GM12891 (cell line): ENCODE measurements at places on chromosomes 7 and 10.

- DNase-seq: no peak
Measured at GRCh38 chr10:98254234-98254974, 13.6 kb downstream of the LOXL4 start.

GRCh38 chr7:93890464-93891068, at the start of gene TFPI2:
TFPI2 (minus strand) TSS chr7:93890753; CDS start chr7:93890678, 75 bp downstream.
- no peak for DNase-seq

GRCh38 chr7:37201003-37201875, 247.4 kb downstream of the ELMO1 start:
- peak; percentile 35 for DNase-seq

- DNase-seq: no peak
Measured at GRCh38 chr7:41475801-41476459, 227.0 kb downstream of the INHBA start.

DNA sequence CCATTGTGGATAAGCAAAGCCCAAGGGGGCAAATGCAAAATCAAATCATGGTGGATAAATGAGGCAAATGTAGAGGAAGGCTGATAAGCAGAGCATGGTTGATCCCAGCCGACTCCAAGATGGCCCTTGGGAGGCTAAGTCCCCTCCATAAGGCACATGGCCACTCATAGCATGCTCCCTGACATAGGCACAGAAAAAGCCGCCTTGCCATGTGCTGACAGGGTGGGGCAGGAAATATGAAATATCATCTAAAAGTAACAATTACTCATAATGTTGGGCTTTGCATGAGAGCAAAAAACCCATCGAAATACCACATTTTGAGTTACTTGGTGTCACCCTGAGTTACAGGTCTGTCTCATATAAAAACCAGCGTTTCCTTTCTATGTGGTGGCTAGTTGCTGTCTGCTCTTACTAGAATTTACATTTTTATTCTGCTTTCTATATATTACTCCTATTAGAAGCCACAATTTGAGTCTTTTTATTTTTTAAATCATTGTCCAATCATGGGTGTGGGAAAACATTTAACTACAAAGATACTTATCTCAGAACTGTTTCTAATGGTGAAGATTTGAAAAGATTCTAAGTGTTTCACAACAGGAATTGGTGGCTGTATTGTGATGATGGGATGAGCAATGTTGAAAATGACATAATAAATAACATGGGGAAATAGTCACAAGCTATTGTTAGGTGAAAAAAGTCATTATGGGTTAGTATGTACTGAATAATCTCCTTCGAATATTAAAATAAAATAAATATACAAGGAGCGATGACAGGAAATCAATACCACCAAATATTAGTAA, 102.7 kb downstream of the CUBN start:
- no peak for DNase-seq

- no peak for DNase-seq
Measured at GRCh38 chr7:37476881-37477450, 28.3 kb upstream of the ELMO1 start.

GRCh38 chr7:14505906-14506305, 396.6 kb downstream of the DGKB start:
- DNase-seq: no peak

GRCh38 chr7:46559194-46559832, 638.2 kb upstream of the IGFBP3 start:
- no peak for DNase-seq

DNA sequence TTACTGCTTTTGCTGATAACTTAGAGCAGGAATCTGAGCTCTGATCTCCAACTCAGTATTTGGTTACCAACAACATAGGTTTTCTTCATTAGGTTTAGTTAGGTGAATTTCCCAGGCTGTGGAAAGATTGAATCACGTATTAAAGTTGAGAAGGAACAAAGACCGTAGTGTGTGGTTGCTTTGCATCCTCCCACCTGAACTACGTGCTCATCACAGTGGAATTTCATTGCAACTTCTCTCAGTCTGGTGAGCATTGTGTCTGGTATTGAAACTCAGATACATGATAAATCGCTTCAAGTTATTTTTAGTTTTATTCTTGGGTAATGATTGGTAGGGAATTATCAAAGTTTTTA, 139.4 kb upstream of the AKR1E2 start:
- DNase-seq: no peak

- no peak for DNase-seq
Measured at GRCh38 chr7:51187941-51188340, 128.7 kb downstream of the COBL start.

DNA sequence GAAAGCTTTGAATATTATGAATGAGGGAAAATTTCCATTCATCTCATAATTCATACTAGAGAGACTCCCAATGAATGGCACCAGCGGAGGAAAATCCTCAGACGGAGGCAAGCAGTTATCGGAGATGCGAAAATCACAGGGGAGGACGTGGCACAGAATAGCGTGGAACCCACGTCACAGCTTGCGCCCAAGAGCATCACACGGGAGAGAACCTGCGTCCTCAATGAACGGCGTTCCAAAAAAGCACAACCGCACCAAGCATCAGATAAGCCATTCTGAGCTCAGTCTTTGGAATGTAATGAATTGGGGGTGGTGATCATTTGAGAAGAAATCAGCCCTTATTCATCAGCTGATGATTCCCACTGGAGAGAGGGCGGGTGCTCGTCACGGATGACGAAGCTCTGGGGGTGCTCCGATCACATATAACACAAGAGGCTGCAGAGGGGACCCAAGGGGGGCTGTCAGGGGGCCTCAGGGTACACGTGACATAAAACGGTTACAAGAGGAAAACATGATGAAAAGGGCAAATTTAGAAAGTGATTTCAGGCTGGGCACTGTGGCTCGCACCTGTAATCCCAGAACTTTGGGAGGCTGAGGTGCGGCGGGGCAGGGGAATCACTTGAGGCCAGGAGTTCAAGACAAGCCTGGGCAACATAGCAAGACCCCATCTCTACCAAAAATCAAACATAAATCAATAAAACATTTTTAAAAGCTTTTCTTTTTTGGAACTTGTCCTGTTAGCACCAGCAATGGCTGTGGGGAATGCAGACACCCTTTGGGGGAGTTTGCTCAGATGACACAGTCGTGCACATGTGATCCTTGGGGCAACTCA, 33.8 kb upstream of the FIS1 start:
- no peak for DNase-seq

- no peak for DNase-seq
Measured at GRCh38 chr10:61837755-61838171, 63.7 kb upstream of the ARID5B start.

- no peak for DNase-seq
Measured at GRCh38 chr10:59799421-59799820, 46.2 kb upstream of the MRLN start.

- no peak for DNase-seq
Measured at GRCh38 chr7:106883456-106884026, 18.5 kb downstream of the PIK3CG start.

DNA sequence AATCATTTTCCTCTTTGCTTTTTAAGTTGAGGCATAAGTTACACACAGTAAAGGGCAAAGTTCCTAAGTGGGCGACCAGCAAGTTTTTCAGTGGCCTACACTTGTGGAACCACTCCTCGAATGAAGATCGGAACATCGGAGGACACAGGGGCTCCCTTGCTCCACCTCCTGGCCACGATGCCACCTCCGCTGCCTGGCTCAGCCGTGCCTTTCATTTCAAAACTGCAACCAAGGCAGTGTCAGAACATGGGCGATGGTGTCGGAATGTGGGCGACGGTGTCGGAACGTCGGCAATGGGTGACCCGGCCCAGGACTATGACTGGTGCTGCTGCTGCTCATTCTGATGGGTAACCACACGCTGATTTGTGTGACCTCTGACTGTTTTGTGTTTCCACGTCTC, 9.6 kb upstream of the VIPR2 start:
- no peak for DNase-seq

- no peak for DNase-seq
Measured at GRCh38 chr7:43769281-43769680, 10.8 kb downstream of the BLVRA start.

GRCh38 chr10:115049960-115050359, 43.2 kb upstream of the ATRNL1 start:
- no peak for DNase-seq

DNA sequence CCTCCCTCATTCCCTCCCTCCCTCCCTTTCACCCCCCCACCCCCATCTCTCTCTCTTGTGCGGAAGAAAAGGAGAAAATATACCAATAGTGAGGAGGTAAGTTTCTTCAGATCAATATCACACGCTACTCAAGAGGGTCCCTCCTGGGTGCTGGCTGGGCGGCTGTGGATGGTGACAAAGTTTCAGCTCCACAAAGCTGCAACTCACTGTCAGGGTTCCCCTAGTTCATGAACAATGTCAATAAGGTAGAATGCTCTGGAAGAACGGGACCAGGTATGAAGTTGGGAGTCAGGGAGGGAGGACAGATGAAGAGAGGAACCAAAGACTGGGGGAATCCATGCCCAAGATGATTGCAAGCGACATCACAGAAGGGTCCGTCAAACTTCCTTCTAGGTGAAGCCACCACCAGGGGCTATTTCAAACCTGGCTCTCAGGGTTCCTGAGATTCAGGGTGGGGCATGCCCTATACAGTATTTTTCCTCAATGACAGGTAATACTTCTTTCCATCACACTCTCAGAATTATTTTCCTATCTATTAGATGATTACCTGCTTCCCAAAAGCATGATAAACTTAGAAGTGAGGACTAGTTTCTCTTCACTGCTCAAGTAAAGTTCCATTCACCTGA, 1.4 kb upstream of the PDE1C start:
- no peak for DNase-seq

GRCh38 chr7:75738975-75739795, 444 bp upstream of the HIP1 start:
- DNase-seq: peak; percentile 99

DNA sequence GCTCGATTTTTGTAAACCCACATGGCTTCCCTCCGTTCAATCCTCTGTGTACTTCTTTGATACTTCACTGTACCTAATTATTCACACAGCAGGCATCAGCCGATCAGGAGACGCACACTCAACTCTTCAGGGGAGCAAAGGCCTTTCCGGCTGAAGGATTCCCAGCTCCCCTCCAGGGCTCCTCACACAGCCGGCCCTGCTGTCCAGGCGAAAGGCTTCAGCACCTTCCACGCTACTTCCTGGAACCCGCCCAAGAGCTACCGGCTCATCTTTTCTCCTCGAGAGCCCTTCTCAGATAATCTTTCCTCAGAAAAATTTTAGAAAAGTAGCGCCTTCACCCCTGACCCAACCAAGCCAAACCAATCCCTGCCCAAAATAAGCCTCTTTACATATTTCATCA, 270.4 kb downstream of the ZMYND11 start:
- no peak for DNase-seq

DNA sequence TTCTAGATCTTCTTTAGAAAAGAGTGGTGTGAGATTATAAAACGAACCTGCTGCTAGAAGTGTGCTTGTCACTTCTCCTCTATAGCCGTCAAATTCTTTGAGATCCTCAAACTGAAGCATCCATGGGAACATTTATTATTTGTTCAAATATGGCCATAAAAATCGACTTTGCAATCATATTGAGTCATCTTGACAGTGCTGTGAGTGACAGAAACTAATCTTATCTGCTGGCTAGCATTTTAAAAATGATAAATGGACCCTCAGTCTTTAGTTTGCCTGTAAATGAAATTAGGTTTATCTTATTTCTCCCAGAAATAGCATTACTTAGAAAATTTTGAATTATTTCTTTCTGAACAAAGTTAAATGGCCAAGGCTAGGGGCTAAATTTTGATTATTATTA, 290.8 kb downstream of the EXOC4 start:
- no peak for DNase-seq

DNA sequence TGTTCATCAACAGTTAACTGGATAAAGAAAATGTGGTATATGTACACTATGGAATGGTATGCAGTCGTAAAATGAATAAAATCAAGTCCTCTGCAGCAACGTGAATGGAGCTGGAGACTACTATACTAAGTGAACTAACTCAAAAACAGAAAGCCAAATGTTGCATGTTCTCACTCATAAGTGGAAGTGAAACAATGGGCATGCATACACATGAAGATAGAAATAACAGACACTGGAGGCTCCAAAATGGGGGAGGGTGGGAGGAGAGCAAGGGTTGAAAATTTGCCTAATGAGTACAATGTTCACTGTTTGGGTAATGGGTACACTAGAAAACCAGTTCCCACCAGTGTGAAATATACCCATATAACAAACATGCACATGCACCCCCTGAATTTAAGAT, 179.5 kb downstream of the ZWINT start:
- no peak for DNase-seq

GRCh38 chr10:33982995-33983394, 648.5 kb upstream of the NRP1 start:
- DNase-seq: no peak

DNA sequence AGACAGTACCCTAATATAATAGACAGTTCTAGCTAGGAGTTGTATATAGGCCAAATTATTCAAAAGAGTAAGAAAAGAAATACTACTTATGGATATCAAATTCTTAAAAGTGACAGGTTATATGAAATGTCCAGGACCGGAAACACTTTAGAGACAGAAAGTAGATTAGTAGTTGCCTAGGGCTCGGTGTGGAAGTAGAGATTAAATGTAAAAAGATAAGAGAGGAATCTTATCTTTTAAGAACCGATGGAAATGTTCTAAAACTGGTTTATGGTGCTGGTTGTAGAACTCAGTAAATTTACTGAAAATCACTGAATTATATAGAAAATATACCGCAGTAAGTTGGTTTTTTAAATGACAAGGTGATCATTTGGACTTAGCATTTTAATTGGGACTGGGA, 147.5 kb upstream of the ASAH2 start:
- DNase-seq: no peak

GRCh38 chr10:132941640-132942051, 724 bp downstream of the CFAP46 start:
- DNase-seq: no peak

- no peak for DNase-seq
Measured at GRCh38 chr10:132202070-132202970, 15.6 kb downstream of the DPYSL4 start.

DNA sequence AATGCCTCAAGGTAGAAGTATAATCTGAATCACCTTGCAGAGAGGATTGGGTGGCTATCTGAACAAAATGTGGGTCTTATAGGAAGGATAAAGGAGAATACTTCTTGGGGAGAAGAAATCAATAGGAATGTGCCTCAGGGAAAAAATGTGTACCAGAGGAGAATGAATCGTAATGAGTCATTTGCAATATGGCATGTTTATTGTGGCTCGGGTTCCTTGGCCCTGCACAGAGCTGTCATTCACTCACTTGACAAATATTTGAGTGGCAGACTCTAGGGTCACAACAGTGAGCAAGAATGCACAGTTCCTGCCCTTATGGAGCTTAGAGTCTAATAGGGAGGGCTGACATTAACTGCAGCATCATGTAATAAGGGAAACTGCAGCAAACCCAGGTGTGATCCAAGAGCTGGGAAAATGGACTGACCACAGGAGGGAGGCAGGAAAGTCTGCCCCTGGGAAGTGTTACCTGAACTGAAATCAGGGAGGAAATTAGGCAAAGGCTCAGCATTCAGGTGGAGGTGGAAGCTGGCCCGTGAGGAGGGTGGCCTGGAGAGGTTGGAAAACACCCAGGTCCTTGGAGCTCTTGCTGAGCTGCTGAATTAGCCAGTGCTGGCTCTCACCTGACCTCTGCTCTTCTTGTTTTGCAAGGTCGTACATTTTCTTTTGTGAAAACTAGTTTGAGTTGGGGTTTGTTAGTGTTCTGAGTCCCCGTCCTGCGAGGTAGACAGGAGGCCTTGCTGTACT, 203.9 kb downstream of the FRMD4A start:
- DNase-seq: no peak
